ENCODE measurements at places on chromosomes 4 and X.

- DNase-seq = no peak
Measured at GRCh38 chr4:53916431-53916889, 147.9 kb downstream of the CHIC2 start.

DNA sequence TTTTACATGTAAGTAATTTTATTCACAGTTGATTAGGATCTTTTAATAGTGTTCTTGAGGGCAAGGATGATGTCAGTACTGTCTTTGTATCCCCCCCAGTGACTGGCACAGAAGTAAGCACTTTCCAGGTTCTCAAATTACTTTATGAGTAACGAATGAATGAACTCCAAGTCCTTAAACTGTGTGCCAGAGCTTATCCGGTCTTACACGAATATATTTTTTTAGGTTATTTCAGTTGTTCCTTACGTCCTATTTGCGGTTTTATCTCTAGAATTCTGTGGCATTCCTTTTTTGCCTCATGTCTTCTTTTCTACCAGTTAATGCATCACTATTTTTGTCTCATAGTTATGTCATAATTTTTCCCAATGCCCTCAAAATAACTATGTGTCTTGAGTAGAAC lies 106.9 kb upstream of the MID1IP1 start:
- DNase-seq = no peak

- DNase-seq = no peak
Measured at GRCh38 chr4:23630110-23630509, 259.7 kb downstream of the PPARGC1A start.

- no peak for DNase-seq
Measured at GRCh38 chr4:82694046-82694445, 104.5 kb downstream of the SCD5 start.

DNA sequence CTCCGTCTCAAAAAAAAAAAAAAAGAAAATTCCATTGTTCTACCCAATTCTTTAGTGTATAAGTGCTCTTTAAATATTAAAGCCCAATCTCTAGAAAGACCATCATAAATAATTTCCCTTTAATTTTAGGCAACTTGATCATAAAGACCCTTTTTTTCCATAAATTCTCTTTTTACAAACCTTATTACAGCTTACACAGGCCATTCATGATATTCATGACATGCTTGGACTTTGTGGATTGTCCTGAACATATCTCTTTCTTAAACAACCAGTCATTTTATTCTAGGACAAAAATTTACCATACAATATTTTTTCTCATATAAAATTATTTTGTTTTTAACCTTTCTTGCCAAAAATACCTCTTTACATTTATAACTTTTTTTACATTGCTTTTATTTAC lies 30.5 kb downstream of the TLR8 start:
- DNase-seq = no peak

GRCh38 chr4:5890063-5890727 lies 2.7 kb downstream of the CRMP1 start:
- no peak for DNase-seq

- DNase-seq = no peak
Measured at GRCh38 chr4:114037988-114038387, 58.5 kb upstream of the ARSJ start.

DNA sequence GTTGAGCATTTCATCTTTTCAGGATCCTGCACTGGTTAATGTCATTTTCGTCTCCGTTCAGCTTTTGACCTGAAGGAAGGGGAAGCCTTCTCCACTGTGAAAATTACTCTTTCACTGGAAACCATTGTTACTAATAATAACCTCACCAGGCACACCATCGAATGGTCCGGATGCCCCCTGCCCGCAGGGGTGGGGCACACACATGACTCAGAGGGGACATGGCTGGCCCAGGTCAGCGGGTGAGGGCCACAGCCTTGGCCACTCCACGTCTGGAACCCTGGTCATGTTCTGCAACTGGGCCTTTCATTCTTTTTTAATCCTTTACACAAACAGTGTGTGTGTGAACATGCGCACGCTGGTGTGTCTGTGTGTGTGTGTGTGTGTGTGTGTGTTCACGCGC lies 191.8 kb downstream of the BCOR start:
- no peak for DNase-seq

GRCh38 chr4:12724510-12724909 lies 759.6 kb downstream of the RAB28 start:
- DNase-seq = no peak

DNA sequence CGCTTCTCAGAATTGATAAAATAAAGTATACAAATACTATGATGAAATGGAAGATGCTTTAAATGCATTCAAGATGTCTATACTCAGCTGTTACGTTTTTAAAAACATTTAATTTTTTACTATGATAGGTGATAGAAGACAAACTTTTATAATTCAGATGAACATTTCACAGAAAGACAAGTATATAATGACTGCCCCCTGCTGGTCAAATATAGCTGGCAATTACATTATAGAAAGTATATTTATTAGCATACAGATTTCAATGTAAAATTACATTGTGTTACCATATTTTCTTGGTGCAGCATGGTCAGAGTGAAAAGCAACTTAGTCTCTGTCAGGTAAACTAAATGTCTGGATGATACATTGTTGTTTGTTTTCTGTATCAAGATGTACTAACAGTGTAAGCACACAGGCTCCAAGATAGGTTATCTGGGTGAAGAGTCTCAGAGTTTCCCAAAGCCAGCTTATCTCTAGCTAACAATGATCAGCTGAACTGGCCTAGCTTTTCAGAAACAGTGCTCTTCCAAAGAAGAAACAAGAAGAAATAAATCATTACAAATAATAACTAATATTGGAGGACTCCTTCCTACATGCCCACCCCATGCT lies 54.1 kb downstream of the SRPX start:
- DNase-seq = no peak

GRCh38 chr4:75698162-75698962 lies 25.2 kb upstream of the G3BP2 start:
- DNase-seq = no peak

GRCh38 chr4:42302348-42302747 lies 94.9 kb upstream of the SHISA3 start:
- no peak for DNase-seq

DNA sequence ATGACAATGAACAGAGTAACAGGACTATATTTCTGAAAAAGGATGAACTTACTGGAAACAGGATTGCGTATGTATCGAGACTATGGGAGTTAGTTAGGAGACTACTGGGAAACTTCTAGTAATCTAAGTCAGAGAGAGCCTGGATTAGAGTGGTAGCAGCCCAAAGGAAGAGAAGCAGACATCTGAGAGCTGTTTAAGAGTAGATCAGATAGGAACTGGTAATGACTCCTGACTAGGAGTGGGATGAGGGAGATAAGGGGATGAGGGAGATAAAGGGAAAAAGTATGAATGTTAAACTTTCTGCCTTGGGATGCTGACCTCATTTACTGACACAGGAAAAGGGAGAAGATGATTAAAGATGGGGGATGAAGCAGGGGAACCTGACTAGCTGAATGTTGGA lies 116.2 kb downstream of the PDE5A start:
- no peak for DNase-seq

- no peak for DNase-seq
Measured at GRCh38 chr4:104206784-104207183, 287.9 kb downstream of the CXXC4 start.

DNA sequence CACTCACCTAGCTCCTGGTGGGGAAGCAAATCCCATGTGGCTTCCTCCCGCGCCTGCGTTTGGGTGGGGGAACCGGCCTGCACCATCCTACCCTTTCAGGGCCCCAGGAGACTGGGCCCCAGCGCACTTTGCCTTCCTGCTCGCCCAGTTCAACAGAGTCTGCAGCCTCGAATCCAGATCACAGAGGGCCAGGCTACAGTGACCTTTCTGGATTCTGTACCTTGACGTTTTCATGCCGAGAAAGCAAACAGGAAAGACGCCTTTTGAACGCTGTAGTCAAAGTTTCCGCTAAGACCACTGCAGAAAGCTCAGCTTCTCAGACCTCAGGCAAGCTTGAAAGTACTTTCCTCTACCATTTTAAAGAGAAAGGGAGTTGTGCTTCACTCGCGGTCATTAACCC lies 7.4 kb upstream of the BEND2 start:
- no peak for DNase-seq

DNA sequence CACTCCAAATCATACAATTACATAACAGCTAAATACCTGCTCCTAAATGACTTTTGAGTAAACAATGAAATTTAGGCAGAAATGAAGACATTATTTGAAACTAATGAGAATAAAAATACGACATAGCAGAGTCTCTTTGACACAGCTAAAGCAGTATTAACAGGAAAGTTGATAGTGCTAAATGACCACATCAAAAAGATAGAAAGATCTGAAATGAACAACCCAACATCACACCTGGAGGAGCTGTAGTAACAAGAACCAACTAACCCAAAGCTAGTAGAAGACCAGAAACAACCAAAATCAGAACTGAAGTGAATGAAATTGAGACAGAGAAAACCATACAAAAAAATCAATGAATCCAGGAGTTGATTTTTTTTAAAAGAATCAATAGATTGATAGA lies 257.8 kb downstream of the ARAP2 start:
- no peak for DNase-seq

DNA sequence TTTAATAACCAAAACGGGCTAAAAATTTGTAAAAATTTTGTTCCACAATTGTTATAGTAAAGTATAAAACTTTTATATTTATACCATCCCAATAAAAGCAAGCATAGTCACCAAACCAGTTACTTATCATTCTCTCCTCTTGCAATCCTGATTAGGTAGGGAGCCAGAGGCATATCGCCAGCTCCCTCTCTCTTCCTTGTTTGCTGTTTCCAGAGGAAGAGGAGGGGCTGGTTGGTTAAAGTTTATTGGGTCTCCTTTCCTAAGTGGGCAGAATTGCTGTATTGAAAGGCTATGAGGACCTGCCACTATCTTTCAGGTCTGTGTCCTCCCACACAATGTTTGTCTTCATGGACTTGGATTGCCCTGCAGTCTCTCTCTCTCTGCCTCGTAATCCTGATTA lies 29.6 kb upstream of the BBS12 start:
- DNase-seq = no peak

DNA sequence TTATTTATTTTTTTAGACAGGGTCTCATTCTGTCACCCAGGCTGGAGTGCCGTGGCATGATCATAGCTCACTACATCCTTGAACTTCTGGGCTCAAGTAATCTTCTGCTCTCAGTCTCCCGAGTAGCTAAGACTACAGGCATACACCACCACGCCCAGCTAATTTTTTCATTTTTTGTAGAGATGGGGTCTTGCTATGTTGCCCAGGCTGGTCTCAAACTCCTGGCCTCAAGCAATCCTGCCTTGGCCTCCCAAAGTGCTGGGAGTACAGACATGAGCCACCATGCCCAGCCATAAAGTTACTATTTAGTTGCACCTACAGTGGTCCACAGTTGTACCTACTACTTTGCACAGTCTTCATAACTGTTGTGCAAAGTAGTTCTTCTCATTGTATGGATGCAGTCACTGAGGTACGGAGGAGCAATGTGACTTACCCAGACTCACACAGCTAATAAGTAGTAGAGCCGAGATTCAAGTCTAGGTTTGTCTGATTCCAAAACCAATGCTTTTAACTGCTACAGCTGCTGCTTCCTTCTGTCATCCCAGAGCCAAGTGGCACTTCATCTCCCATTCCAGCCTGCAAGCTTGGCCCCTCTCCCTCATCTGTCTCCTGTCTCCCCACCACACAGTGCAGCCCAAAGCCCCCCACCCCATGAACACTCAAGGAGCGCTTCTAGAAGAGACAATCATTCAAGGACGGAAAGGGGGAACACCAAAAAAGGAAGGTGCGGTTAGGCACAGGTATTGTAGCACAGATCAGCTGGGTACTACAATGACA lies 24.0 kb upstream of the IQSEC2 start:
- DNase-seq = no peak

DNA sequence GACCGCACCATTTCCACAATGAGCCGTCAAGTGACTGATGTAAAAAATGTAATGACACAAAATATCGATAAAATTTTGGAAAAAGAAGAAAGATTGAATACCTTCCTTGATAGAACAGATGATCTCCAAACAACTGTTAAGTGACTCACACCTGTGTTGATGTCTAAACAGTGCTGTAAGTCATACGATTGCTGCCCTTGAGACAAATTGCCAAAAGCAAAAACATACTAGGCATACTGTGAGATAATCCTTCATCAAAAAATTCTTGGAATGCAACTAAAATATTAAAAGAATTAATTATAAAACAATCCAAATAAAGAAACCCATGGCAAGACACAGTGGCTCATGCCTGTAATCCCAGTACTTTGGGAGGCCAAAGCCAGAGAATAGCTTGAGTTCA lies 53.4 kb downstream of the HNRNPD start:
- no peak for DNase-seq

GRCh38 chr4:153750197-153750817 lies 9.5 kb downstream of the RNF175 start:
- DNase-seq = no peak

GRCh38 chrX:41664908-41665307 lies 23.9 kb upstream of the GPR34 start:
- no peak for DNase-seq

DNA sequence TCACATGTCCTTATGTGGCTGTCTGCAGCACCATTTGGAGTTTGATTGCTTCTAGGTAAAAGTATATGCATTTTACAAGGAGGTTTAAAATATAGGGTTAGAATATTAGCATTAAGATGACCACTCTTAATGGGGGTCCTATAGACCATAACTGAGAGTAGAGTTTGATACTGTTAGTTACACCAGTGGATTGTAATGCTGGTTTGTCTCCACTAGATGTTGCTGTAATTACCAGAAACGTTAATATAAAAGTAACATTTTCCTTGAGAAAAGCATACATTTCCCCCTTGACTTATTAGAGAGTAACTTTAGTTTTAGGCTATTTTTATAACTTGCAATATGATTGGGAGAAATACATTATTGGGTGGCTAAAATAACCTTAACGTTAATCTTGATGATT lies 93.0 kb downstream of the ZXDA start:
- DNase-seq = no peak

- DNase-seq = no peak
Measured at GRCh38 chrX:34810364-34810763, 132.2 kb upstream of the FAM47B start.

DNA sequence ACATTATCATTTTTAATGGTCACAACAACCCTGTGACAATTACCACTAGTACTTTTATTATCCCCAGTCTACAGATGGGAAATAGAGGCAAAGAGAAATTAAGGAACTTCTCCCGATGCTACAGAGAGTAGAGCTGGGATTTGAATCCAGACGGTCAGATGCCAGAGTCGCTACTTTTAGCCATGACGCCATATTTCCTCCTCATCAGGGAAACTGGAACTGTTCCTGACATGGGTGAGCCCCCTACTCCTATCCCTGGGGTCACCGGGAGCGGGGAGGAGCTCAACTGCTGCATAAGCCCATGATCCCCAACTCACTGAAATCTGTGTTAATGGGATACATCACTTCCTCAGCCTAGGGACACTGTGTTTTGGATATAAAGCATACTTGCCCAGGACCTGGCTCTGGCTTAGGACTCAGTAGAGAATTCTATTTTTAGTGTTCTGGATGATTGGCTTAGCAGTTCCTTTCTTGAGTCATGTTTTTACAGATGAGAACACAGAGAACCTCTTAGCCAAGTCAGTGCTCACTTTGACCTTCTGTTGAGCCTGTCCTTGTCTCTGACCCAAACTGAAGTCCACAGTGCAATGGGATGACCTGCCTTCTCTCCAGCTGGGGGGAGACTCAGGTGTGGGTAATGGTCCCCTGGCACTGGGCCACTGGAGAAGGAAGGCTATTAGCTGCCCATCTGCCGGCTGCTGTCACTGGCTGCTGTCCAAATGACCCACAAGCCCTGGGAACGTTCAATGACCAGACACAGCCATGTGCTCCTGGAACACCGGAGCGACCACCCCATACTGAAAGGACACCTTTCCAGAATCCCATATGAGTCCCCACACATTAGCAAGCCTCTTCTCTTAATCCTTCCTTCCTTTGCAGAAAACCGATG lies 90.8 kb upstream of the SHISA3 start:
- no peak for DNase-seq

GRCh38 chr4:175341203-175341755 lies 423.1 kb downstream of the ADAM29 start:
- no peak for DNase-seq
